Stimulated activated CD8-positive, alpha-beta memory T cell treated with anti-CD3 and anti-CD28 coated beads, Interleukin-15, amount 100 ng/mL, for 1 hour (primary cell): ENCODE measurements at places on chromosomes 11 and 22.

GRCh38 chr11:112785719-112786118, 175.5 kb upstream of the NCAM1 start:
- no peak for DNase-seq

- DNase-seq = no peak
Observed at GRCh38 chr22:35821654-35822053, 104.0 kb downstream of the APOL5 start.

GRCh38 chr11:111574373-111575225, 27.6 kb upstream of the SIK2 start:
- no peak for DNase-seq

- no peak for DNase-seq
Observed at GRCh38 chr11:70813651-70814050, 415.3 kb downstream of the CTTN start.

GRCh38 chr22:38940811-38941384, 16.5 kb upstream of the APOBEC3A start:
- no peak for DNase-seq
